IPS-NIHi11 (cell line): ENCODE measurements at places on chromosomes 1 and 21.

DNA sequence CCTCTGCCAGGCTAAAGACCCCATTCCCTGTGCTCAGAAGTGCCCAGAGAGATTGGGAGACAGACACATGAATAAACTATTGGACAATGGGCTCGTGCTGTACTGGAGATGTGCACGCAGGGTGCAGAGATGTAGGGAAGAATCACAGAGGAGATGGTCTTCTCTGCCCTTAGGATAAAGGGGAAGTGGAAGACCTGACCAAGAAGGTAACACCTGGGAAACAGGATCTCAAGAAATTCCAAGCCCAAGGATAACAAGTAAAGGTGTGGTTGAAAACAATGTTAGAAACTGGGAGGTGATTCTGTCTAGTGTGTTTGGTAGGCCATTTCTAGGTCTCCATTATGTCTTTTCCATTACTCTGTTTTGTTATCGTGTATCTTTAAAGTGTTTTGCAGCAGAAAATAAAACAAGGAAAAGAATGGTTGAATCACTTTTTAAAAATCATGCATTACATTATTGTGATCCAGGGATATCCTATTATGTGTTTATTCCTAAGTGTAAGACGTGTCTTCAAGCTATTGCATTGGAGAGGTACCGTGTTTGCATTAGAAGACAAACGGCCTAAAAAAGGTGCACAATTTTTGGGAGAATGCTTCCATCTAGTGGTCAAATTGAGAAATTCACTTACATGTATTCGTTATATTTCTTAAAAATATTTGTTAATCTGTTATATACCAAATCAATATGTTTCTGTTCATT, 40.8 kb upstream of the KCTD3 start:
- DNase-seq = peak; percentile 31

GRCh38 chr1:103363008-103363365, 162.5 kb upstream of the RNPC3 start:
- DNase-seq = no peak

DNA sequence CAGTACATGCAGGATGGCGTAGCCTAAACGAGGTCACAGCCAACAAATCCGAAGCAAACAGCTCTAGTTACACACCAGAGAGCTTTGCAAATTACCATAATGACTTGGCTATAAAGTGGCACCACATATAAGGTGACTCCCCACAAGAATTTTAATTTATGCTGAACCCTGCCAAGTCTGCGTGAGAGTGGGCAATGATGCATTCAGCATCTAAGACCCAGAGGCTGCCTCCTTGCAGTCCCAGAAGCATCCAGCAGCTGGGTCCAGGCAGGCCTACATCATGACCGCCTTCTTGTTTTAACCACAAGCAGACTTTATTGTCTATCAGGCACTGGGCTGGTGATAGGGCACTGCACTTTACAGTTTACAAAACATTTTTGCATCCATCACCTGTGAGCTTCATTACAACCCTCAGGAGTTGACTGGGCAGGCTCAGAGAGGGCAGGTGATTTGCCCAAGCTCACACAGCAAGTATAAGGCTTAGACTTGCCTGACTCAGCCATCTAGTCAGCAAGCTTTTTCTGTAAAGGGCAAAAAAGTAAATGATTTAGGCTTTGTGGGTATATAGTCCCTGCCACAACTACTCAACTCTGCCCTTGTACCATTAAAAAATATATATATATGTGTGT, 134.6 kb downstream of the GLIS1 start:
- no peak for DNase-seq

GRCh38 chr21:25324666-25325065, 282.6 kb downstream of the MRPL39 start:
- no peak for DNase-seq

GRCh38 chr1:44408212-44408582, 3.1 kb downstream of the RNF220 start:
- no peak for DNase-seq

DNA sequence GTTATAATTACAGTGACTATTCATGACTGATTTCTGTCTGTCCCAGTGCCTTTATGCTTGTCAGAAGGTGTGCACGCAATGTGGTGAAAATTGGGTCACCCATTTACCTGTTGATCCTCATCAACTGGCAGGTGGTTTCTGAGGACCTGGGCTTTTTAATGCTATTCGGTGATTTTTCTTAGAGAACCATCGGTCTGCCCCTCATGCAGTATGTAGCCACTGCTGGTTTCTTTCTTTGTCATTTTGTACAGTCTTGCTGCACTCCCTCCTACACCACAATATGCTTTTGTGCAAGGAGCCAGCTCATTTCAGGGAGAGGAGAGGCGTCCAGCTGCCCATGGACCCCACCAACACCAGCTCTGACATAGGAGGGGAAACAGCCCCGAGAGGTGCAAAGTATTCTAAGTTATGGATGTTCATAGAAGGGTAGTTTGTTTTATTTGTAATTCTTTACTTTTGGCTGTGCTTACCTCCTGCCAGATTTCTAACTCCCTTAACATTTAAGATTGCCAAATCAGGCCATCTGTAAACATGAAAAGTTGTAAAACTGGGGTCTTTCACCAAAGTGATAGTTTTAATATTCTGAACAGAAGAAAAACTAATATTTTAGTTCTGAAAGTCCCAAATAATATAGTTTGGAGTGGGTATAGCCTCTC, 325.3 kb downstream of the PTBP2 start:
- no peak for DNase-seq

DNA sequence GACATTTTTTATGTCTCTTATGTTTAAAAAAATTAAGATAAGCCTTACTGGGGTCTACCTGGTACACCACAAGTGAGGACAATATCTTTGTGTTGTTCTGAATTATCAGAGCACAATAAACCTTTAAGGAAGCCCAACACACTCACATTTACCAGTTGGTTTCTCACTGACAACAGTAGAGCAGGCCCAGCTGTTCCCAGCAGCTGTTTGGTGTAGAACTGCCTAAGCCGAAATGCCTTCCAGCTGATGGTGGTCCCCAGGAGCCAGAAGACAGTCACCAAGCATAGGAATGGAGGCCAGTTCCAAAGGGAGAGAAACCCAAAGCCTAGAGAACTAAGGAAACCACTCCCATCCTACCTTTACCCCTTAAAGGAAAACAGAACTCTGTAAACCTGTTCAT, 428.6 kb upstream of the CAMK1G start:
- DNase-seq = no peak

GRCh38 chr1:162551969-162552683, 9.4 kb upstream of the UAP1 start:
- DNase-seq = no peak

DNA sequence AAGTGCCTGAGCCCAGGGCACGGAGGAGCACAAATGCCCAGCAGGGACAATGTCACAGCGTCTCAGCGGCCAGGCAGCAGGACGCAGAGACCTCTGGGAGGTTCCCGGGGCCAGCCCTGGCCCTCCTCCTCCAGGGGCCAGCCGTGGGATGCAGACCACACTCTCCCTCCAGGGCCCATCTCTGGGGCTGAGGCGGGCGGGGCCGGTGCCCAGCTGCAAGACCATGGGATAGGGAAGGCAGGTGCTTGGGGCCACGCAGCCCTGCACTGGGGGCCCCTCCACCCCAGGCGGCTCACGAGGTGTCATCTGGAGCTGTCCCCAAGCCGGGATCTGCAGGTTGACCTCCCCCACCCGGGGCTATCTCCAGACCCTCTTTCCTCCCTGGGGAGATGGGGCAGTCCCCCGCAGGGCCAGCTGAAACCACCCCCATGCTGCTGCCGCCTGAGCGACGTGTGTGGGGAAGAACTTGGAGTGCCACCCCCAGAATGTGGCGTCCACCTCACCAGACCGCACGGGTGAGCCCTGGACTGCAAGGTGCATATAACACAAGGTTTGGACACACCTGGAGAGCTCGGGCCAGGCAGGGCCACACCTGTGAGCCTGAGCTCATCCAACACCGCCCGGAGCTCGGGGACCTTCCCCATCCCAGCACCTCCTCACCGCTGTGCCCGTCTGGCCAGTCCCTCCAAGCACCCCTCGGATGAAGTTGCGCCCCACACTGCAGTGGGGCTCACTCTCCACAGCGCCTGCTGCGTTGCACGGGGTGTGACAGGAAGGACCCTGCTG, 4.1 kb upstream of the TTLL10 start:
- peak; percentile 22 for DNase-seq

- no peak for DNase-seq
Observed at GRCh38 chr1:33815061-33815460, 48.8 kb upstream of the HMGB4 start.

DNA sequence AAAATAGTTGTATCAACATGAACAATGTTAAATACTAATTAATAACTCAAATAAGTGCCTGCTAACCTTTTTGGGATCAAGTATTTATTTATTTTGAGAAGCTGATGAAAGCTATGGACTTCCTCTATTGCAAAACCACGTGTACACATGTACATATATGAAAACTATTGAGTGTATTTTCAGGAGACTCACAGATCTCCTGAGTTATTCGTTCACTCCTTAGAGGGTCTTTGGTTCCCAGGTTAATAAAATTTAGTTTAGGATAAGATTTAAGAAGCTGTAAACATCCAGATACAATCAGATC, 130.5 kb downstream of the DISC1 start:
- no peak for DNase-seq

DNA sequence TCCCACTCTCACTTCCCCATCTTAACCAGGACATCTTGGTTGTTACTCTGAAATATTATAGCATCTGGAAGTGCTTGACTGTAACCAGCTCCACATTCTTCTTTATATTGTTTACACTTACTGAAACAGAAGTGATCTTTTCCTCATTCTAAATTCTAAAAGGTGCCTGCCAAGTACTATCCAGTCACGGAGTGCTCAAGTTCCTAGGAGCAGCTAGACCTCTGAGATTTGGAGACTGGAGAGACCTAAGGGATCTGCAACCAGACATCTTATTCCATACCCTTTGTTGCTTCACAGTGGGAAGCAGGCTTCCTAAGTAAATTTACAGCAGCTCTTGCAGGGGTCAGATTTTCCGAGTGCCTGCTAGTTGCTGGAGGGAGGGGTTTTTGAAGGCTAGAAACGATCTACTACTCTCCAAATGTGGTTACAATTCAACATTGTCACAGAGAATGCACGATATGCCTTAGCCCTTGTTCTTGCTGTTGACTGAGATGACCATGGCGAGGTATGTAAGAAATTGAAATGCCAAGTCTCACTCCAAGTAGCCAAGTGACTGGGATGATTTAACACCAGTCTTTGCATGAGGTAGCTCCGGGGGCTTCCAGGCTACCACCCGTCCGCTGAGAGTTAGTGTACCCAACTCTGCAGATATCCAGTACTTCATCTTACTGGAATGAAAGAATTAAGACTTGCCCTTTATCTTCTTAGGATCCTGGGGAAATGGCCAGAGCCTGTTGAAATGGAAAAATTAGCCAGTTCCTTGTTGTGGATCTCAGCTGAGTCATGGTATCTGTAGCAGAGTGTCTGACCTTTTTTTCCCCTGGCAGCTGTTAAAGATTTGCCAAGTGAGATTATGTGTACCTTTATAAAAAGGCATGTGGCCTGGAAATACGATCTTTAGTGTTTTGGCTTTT, 150.8 kb downstream of the MAST2 start:
- DNase-seq = peak; percentile 46

- DNase-seq = no peak
Observed at GRCh38 chr1:119981986-119982815, 85.9 kb upstream of the ADAM30 start.

DNA sequence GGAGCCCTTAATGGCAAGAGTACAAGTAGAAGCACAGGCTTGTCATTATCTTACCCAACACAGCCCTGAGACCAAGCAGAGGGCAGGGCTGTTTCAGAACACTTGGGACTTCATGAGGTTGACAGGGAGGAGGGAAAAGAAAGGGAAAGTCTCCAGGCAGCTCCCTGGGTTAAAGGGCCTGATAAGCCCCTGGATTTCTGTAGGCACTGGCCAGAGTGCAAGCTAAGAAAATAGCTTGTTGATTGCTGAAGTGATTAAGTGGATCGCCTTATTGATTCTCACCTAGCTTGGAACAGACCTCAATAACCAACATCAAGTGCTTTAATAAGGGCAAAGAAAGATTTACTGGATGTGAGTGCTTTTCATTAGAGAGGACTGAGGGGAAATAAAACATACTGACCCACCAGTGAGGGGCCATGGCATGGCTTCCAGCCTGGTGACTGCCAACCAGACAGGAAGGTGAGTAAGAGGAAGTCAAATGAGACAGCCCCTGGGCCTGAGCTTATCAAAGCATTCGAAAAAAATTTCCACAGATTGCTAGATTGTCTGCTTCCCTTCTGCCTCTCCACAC, 121.4 kb upstream of the NFIA start:
- DNase-seq = no peak

GRCh38 chr1:53944469-53945182, 873 bp downstream of the IFT25 start:
- DNase-seq = peak; percentile 30

GRCh38 chr1:18599086-18599485, 31.6 kb upstream of the PAX7 start:
- DNase-seq = no peak

GRCh38 chr1:226973898-226974543, 33.9 kb downstream of the COQ8A start:
- DNase-seq = no peak

DNA sequence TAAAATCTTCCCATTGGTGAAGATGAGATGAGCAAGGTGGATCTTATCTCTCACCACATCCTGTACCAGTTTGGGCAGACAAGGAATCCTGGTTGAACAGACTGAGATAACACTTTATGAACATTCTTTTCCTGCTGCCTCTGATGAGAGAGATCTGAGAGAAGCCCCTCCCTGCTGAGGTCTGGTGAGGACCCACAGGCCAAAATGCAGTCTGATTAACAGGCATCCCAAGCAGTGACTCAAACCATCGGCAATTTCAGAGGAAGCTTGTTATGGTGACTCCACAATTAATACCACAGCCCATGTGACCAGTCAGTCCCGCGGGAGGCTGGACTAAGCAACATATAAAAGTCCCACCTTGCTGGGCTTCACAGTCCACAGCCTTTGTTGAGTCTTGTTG, at the start of gene PRR9:
Gene PRR9, plus strand, starts transcription at position 373 of the 400 bp plus-strand sequence. CDS start 561 bp downstream, outside the sequence.
- DNase-seq = no peak

DNA sequence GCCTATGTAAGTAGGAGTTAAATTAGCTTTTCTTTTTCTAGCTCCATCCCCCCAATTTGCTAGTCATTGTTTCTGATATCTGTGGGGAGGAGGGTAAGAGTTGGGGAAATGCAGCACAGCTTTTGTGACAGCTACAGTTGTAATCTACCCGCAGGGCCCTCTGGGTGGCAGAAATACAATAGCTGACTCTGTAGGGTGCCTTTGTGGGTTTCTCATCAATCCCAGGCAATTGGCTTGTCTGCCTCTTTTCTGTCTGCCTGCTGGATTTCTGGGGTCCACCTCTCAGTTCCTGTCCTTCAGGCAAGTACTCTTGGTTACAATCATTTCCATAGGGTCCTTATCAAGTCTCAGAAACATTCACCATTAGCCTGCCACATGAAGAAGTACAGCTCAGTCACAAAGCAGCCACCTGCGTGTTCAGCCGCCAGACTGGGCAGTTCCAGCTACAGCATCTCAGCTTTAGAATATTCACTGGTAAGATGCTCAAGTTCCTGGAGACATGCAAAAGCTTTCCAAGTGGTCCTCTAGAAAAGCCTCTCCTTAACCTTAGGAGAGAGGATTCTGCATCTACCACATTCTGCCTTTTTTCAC, 19.2 kb upstream of the SLC44A5 start:
- DNase-seq = peak; percentile 53

- DNase-seq = no peak
Observed at GRCh38 chr1:193538003-193538354, 351.6 kb upstream of the B3GALT2 start.

- DNase-seq = no peak
Observed at GRCh38 chr1:246897302-246897701, 34.4 kb downstream of the AHCTF1 start.
